ENCODE measurements at places on chromosomes 12 and 14.

- no peaks in the 10 kb centered on the region for H3K4me1 ChIP-seq
- H3K36me3 ChIP-seq, result no peaks in the 10 kb centered on the region
Measured at GRCh38 chr12:57983858-57984505, 42.6 kb downstream of the ATP23 start.

DNA sequence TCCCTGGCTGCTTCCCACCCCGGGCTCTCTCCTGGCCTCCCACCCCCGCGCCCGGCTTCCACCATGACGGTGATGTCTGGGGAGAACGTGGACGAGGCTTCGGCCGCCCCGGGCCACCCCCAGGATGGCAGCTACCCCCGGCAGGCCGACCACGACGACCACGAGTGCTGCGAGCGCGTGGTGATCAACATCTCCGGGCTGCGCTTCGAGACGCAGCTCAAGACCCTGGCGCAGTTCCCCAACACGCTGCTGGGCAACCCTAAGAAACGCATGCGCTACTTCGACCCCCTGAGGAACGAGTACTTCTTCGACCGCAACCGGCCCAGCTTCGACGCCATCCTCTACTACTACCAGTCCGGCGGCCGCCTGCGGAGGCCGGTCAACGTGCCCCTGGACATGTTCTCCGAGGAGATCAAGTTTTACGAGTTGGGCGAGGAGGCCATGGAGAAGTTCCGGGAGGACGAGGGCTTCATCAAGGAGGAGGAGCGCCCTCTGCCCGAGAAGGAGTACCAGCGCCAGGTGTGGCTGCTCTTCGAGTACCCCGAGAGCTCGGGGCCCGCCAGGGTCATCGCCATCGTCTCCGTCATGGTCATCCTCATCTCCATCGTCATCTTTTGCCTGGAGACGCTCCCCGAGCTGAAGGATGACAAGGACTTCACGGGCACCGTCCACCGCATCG is 1.8 kb downstream of the KCNA1 start:
- H3K4me1 ChIP-seq, result peaks cover 26% of the 10 kb centered on the region
- DNase-seq, result no peak
- no peak overlapping the region for H3K27ac ChIP-seq
- H3K27me3 ChIP-seq, result peaks cover 53% of the 10 kb centered on the region

- peak overlapping the region; percentile 99 for H3K27ac ChIP-seq
- H3K4me3 ChIP-seq, result peak overlapping the region; percentile 92
- H3K4me1 ChIP-seq, result peaks cover 11% of the 10 kb centered on the region
- DNase-seq, result no peak
- no peaks in the 10 kb centered on the region for H3K27me3 ChIP-seq
Measured at GRCh38 chr12:98594050-98594835, 757 bp downstream of the SLC25A3 start.

DNA sequence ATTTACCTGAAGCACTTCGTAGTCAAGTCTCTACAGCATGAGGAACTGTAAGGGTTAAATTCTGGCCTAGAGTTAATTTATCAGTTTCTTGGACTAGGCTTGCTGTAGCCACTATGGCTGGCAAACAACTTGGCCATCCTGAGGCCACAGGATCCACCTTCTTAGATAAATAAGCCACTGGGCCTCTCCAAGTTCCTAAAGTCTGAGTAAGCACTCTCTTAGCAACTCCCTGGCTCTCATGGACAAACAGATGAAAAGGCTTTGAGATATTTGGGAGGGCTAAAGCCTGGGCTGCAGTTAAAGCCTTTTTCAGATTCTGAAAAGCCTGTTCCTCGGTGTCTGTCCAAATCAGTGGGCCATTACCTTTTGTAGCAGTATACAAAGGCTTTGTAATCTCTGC is 675.0 kb downstream of the TMEM121 start:
- H3K27ac ChIP-seq, result no peak overlapping the region
- H3K4me1 ChIP-seq, result peaks cover 14% of the 10 kb centered on the region
- H3K4me3 ChIP-seq, result peak overlapping the region; percentile 76
- H3K36me3 ChIP-seq, result no peaks in the 10 kb centered on the region
- DNase-seq, result no peak

DNA sequence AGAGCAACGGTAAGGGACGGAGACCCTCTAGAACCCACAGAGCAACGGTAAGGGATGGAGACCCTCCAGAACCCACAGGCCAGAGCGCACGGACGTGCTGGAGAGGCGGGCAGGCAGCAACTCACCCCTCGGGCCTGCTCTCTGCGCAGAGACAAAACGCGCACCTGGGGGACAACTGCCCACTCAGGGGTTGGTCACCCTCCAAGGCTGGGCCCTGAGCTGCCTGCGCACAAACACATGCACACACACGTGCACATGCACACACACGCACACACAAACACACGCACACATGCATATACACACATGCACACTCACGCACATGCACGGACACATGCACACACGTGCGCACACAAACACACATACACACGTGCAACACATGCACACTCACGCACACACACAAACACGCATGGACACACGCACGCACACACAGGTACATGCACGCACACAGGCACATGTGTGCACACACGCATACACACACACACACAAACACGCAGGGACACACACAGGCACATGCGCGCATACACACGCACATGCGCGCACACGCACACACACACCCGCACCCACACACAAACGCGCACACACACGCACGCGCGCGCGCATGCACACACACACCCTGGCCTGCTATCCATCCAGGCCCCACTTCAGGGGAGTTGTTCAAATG is 88.3 kb downstream of the NCOR2 start:
- no peak overlapping the region for H3K4me3 ChIP-seq
- H3K27ac ChIP-seq, result peak overlapping the region; percentile 74
- DNase-seq, result no peak
- H3K36me3 ChIP-seq, result peaks cover 46% of the 10 kb centered on the region
- H3K4me1 ChIP-seq, result peaks cover 21% of the 10 kb centered on the region

DNA sequence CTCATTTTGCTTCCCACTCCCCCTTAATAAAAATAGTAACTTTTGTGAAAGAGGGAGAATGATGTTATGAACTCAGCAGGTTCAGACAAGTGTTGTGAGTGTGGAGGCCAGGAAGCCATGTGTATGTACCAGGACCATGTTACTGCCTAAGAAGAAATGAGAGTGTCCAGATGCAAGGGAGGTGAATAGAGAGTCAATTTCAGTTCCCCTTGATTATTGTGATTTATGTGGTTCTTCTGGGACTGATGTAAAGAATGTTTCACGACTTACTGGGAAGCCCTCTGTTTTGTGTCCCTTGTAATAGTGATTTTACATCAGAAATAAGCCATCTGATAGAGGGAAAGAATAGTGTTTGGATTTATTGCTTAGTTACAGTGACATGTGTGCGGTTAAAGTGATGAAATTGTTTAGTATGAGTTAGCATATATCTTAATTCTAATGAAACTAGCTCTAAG is 32.5 kb downstream of the FBXO34 start:
- no peaks in the 10 kb centered on the region for H3K27me3 ChIP-seq
- no peak overlapping the region for H3K4me3 ChIP-seq
- H3K27ac ChIP-seq, result no peak overlapping the region
- H3K4me1 ChIP-seq, result peaks cover 20% of the 10 kb centered on the region

DNA sequence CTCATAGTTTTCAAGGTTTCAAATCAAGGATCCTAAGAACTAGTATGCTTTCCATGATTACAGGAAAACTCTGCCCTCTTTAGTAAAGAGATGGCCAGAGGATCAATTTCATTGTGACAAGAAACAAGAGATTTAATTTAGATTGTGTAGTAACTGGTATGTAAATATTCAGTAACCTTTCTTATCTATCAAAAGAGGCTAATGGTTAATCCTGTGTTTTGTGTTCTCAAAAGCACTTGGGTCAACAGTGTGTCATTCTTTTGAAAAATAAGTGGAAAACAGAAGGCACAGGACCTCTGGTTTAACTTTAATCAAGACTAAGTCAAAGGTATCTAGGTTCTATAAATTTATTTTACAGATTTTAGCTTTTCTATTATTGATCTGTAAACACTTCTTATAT is 56.6 kb upstream of the ERGIC2 start:
- H3K36me3 ChIP-seq, result no peaks in the 10 kb centered on the region
- no peak for DNase-seq
- no peak overlapping the region for H3K4me3 ChIP-seq
- peaks cover 18% of the 10 kb centered on the region for H3K27me3 ChIP-seq
- H3K27ac ChIP-seq, result no peak overlapping the region

GRCh38 chr14:98037831-98038230 is 1234.2 kb downstream of the BCL11B start:
- peaks cover 19% of the 10 kb centered on the region for H3K4me1 ChIP-seq
- no peaks in the 10 kb centered on the region for H3K27me3 ChIP-seq
- DNase-seq, result no peak
- H3K36me3 ChIP-seq, result no peaks in the 10 kb centered on the region
- no peak overlapping the region for H3K27ac ChIP-seq

DNA sequence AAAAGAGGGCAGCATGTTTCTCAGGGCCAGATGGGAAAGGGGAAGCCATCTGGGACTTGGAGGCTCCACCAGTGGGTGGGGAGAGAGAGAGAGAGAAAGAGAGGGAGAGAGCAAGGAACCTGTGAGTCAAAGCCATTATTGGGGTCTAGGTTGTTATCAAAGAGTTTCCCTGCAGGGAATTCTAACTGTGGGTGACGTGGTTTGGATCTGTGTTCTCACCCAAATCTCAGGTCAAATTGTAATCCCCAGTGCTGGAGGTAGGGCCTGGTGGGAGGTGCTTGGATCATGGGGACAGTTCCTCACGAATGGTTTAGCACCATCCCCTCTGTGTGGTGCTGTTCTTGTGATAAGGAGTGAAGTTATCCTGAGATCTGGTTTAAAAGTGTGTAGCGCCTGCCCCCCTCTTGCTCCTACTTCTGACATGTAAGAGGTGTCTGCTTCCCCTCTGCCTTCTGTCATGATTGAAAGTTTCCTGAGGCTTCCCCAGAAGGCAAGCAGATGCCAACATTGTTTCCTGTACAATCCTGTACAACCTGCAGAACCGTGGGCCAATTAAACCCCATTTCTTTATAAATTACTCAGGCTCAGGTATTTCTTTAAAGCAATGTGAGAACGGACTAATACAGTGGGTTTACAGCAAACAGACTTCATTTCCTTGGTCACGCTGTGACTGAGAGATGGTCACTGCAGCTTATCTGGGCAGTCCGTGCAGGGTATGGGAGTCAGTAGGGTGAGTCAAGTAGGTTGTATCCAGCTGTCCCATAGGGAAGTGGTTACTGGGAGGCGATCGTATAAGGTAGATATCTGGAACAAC is 52.4 kb downstream of the CCDC91 start:
- peak overlapping the region; percentile 44 for H3K27ac ChIP-seq
- peaks cover 3% of the 10 kb centered on the region for H3K36me3 ChIP-seq
- H3K4me3 ChIP-seq, result no peak overlapping the region
- H3K4me1 ChIP-seq, result peaks cover 23% of the 10 kb centered on the region
- no peak for DNase-seq
- no peaks in the 10 kb centered on the region for H3K27me3 ChIP-seq

GRCh38 chr14:98368916-98369315 is 903.1 kb downstream of the BCL11B start:
- peak overlapping the region; percentile 49 for H3K4me3 ChIP-seq
- H3K4me1 ChIP-seq, result peaks cover 41% of the 10 kb centered on the region
- H3K27me3 ChIP-seq, result no peaks in the 10 kb centered on the region
- no peak overlapping the region for H3K27ac ChIP-seq
- H3K36me3 ChIP-seq, result no peaks in the 10 kb centered on the region

DNA sequence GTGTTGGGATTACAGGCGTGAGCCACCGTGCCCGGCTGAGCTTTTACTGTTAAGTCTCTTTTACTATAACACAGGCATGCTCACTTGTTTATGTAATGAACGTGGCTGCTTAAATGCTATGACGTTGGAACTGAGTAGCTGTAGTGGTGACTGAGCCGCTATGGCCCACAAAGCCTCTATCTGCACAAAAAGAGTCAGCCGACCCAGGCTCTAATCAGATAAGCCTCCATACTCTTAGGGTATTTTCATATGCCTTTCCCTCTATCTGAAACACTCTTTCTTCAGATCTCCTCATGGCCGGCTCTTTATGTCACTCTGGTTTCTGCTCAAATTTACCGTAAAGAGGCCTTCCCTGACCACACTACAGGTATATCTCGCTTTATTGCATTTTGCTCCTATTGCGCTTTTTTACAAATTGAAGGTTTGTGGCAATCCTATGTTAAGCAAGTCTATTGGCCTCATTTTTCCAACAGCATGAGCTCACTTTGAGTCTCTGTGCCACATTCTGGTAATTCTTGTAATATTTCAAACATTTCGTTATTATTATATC is 8.0 kb downstream of the SLC2A14 start:
- no peak overlapping the region for H3K4me3 ChIP-seq
- no peaks in the 10 kb centered on the region for H3K27me3 ChIP-seq
- H3K4me1 ChIP-seq, result no peaks in the 10 kb centered on the region

DNA sequence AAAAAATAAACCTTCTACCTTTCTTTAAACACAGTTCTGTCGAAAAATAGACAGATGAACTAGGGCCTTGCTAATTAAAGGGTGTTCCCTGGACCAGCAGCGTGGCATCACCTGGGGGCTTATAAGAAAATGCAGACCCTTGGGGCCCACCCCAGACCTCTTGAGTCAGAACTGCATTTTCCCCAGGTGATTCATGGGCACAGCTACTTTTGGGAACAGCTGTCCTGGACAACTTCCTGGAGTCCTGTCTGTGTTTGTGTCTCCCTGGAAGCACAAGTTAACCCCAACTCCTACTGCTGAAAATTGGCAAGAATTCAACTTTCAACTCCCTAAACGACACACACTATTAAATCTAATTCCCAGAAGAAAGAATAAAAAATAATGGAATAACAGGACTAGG is 17.8 kb downstream of the FBLN5 start:
- H3K4me3 ChIP-seq, result no peak overlapping the region
- H3K27me3 ChIP-seq, result no peaks in the 10 kb centered on the region
- H3K36me3 ChIP-seq, result no peaks in the 10 kb centered on the region
- H3K27ac ChIP-seq, result no peak overlapping the region

GRCh38 chr12:101696251-101697196 is 916 bp upstream of the CHPT1 start:
- H3K4me3 ChIP-seq, result peak overlapping the region; percentile 95
- no peak for DNase-seq
- H3K27me3 ChIP-seq, result no peaks in the 10 kb centered on the region
- H3K4me1 ChIP-seq, result peaks cover 38% of the 10 kb centered on the region
- H3K27ac ChIP-seq, result peak overlapping the region; percentile 92
- H3K36me3 ChIP-seq, result peaks cover 2% of the 10 kb centered on the region

DNA sequence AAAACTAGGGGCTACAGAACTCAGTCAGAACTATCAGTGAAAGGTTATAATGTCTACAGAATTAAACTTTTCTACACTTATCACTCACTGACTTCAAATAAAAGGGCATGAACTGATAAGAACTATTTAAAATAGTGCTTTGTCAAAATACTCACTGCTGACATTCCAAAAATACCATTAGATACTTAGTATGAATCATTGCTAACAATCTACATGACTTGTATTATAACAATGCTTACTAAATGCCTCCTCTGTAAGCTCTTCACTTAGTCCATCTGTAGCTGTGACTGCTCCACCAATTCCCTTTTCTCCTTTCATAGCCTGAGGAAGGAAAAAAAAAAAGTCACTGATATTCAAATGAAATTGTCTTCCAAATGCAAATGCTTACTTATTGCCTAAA is 17.0 kb downstream of the NFYB start:
- DNase-seq, result no peak
- H3K4me1 ChIP-seq, result no peaks in the 10 kb centered on the region
- H3K27ac ChIP-seq, result no peak overlapping the region
- peaks cover 77% of the 10 kb centered on the region for H3K36me3 ChIP-seq
- no peak overlapping the region for H3K4me3 ChIP-seq
- H3K27me3 ChIP-seq, result no peaks in the 10 kb centered on the region
